ENCODE measurements at places on chromosomes 1 and 21.

GRCh38 chr1:15173863-15174614, 20.5 kb downstream of the TMEM51 start:
- DNase-seq = no peak

DNA sequence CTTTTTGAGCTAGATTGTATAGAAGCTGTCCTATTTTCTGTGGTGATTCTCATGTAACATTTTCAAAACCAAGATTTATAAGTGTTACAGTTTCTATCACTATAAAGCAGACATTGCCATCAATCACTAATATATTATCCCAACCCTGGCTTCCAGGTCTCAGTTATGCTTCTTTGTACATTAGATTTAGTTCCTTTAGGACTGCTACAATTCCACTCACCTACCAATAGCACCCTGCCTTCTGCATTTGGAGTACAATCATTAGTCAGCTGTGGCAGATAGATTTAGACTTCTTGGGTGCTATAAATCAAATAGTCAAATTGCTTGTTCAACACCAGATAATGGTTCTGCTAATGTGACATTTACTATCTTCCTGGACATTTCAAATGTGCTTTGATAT, 281.6 kb downstream of the BRINP3 start:
- no peak for DNase-seq

DNA sequence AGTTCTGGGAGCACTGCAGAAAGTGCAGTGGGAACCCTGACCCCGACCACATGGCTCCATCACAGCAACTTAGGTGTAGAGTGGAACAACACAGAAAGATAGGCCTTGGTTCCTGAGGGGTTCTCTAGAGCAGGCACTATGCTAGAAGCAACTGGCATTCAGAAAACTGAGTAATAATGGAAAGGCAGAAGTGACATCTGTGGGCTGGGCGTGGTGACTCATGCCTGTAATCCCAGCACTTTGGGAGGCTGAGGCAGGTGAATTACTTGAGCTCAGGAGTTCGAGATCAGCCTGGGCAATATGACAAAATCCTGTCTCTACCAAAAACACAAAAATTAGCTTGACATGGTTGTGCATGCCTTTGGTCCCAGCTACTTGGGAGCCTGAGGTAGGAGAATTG, 5.3 kb downstream of the MRPS15 start:
- DNase-seq = no peak

DNA sequence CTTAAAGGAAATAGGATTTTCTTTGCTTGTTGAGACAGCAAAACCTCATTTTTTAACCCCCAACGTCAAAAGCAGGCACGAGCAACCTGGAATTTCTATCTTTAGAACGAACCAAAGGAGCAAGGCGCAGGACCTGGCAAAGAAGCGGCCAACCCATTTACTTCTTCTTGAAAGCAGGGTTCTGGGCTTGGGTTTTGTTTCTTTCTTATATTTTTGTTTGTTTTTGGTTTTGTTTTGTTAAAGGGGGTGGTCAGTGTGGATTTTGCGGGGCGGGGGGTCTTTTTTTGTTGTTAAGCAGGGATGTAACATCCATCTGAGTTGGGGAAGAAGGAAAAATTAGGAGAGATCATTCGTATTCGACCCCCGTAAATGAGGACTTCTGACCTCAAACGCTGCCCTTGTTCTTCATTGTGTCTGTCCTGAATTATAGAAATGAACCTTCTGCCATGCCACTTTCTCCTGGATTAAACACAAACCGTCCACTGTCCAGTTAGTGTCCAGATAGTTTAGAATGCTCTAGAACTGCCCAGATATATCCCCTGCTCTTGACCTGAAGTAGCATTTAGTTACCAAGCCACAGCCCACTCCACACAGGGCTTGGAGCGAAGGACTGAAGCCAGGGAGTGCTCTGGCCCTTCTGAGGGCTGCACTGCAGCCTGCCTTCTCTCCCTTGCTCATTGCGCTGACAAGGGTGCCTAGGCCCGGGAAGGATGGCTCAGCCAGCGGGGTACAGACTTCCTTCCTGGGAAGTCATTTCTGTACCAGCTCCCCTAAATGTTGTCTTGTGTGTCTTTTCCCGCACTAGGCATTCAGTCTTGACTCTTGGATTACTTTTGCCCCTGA, 909 bp upstream of the APP start:
- DNase-seq = no peak

- no peak for DNase-seq
Measured at GRCh38 chr1:107273515-107273914, 132.7 kb downstream of the NTNG1 start.

- no peak for DNase-seq
Measured at GRCh38 chr1:19665496-19666465, 1.1 kb downstream of the HTR6 start.

DNA sequence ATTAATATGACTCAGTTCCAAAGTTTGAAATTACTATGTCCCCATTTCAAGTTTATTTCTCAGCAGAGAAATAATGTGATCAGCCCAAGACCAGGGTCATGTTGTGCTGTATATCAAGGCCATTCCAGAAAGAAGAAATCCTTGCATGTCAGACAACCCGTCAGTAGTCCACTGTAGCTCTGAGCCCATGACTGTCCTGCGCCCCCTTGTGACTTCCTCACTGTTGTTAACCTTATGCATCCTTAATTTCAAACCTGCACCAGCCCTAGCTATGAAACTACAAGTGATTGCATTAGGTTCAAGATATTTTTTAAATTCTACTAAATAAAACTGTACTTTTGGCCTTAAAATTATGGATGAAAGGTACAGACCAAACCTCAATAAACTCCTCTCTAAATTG, 133.0 kb downstream of the LRRC7 start:
- DNase-seq = no peak

DNA sequence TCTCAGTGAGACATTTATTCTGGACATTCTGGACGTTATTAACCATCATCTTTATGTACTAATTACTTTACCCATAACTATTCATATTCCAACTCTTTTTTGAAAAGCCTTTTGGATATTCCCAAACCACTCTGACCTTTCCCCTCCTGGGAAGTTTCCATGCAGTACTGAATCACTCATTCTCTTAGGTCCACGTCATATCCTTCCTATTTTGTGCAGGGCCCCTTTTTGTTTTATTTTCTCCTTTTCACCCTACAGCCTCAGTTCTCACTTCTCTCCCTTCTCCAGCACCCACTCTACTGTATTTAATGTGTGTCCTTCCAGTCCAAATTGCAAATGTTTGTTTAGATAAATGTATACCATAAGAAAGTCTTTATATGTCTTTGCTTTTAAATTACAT, 16.4 kb upstream of the ATP1A1 start:
- no peak for DNase-seq

DNA sequence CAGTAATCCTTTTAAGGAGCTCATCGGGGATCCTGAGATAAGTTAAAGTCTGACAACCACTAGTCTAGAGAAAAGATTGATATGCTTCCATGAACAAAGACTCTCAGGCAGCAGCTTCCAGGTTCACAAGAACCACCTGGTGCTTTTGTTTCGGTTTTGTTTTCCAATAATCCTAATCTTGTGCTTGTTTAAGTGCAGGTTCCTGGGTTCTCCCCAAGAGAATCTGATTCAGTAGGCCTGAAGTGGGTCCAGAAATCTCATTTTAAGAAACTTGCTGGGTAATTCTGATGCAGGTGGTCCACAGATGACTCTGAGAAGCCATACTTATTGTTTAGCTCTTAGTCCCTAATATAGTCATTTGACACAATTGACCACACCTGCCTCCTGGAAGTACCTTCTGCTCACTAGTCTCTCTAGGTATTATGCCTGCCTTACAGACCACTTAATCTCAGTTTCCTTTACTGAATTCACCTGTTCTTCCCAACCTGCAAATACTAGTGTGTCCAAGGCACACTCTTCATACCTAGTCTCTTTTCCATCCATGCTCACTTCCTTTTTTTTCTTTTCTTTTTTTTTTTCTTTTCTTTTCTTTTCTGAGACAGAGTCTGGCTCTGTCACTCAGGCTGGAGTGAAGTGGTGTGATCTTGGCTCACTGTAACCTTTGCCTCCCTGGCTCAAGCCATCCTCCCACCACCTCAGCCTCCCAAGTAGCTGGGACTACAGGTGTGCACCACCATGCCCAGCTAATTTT, 20.5 kb upstream of the FRRS1 start:
- DNase-seq = no peak

- no peak for DNase-seq
Measured at GRCh38 chr1:154191990-154192461, at the start of gene TPM3. Gene TPM3 (minus strand): TSS chr1:154192100. CDS start chr1:154192018, 82 bp downstream.

DNA sequence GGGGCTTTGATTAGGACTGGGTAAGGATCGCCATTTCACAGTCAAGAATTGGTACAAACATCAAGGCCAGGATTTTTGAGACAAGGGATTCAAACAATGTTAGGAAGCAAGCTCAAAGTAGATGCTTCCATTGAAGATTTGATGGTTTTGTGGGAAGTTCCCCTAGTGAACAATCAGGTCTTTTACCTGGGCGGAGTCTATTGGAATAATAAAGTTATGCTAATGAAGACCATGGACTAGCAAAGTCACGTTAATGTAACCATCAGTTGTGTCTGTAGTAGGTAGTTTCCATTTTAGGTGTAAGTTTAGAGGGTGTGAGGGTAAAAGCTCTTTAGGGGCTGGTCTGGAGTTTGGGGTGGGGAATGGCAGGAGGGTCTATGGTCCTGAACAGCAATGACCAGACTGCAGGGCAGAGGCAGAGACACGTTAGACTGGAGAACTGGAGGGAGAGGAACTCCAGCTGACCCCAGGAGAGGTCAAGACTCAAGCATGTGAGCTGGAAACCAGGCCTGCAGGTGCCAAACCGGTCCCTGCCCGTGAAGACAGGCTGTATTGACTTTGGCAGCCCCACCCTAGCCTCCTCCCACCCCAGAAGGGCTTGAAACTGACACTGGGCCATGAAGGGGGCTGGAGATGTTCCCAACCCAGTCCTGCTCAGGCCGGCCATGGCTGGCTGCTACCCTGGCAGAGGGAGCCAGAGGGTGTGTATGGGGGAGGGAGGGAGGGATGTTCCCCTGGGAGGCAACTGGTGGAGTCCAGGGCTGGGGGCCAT, 36.0 kb upstream of the GPR37L1 start:
- no peak for DNase-seq

- DNase-seq = no peak
Measured at GRCh38 chr1:183783342-183783741, 21.6 kb upstream of the RGL1 start.

DNA sequence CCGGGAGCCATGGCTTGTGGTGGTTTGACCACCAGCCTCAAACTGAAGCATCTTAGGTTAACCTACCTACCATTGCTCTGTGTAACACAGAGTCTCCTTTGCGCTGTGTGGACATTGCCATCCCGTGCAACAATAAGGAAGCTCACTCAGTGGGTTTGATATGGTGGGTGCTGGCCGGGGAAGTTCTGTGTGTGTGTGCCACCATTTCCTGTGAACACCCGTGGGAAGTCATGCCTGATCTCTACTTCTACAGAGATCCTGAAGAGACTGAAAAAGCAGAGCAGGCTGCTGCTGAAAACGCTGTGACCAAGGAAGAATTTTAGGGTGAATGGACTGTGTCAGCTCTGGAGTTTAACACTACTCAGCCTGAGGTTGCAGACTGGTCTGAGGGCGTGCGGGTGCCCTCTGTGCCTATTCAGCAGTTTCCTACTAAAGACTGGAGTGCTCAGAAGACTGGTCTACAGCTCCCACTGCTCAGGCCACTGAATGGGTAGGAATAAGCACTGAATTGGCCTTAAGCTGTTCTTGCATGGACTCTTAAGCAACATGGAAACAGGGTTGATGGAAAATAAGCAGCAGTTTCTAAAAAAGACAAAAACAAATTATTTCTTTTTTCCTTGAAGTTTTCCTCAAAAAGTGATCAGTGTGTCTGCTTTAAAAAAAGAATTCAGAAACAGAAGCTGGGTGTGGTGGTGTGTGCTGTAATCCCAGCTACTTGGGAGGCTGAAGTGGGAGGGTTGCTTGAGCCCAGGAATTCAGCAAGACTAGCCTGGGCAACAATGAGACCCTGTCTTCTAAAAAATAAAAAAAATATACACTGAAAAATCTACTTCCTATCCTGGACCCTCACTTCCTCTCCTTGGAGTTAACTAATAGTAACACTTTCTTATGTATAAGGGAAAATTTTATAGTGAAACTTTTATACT, 14.6 kb downstream of the CEP350 start:
- DNase-seq = no peak

DNA sequence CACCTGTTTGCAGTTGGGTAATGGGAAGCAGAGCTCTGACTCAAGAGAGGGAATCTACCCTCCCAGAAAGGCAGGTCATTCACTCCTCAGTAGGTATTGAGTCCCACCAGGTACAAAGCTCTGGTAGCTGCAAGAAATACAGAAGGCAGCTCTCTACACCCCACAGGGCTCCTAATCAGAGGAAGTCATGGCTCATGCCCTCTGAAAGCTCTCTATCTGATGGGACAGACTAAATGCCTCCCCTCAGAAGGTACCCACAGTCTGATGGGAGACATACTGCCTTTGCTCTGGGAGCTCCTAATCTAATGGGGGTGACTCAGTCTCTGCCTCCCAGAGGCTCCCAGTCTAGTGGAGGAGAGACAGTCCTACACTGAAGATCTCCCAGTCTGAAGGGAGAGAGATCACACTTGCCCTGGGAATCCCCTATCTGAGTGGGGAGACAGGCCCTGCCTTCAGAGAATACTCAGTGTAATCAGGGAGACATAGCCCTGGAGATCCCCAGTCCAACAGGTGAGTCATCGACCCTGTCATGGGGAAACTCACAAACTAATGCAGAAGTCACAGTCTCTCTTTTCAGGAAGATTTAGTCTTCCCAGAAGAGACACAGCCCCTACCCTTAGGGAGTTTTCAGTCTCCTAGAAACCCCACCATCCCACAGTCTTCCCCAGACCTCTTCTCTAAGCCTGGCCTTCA, 23.7 kb downstream of the CAMK1G start:
- no peak for DNase-seq

GRCh38 chr21:15437883-15438282, 291.9 kb upstream of the USP25 start:
- no peak for DNase-seq

DNA sequence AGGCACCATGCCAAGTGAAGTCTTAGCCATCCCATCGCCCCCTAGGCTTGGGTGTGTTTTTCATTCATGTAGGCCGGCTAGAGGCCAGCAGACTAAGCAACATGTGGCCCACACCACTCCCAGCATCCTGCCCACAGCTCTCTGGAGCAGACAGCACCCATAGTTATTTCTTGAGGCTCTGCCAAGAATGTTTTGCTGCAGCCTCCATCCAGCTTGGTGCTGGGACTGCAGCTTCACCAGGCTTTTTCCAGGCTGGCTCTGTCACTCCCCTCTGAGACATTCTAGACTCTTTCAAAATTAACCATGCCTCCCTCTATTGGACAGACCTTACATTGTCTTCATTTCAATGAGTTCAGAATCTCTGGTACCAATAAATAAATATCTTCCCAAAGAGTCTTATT, 104.2 kb downstream of the DUSP10 start:
- no peak for DNase-seq

GRCh38 chr1:239765163-239765562, 326.5 kb upstream of the FMN2 start:
- no peak for DNase-seq

GRCh38 chr1:91596474-91596873, 95.8 kb downstream of the CDC7 start:
- no peak for DNase-seq

- DNase-seq = peak; percentile 65
Measured at GRCh38 chr1:22772014-22772413, 61.4 kb downstream of the EPHB2 start.

- DNase-seq = no peak
Measured at GRCh38 chr1:65694933-65695332, 97.8 kb upstream of the PDE4B start.

GRCh38 chr1:87707411-87707810, 378.7 kb downstream of the LMO4 start:
- DNase-seq = no peak

All from hypothalamus (tissue), 51 donors.